ENCODE measurements at places on chromosomes 1 and 21.
A peak's percentile ranks its signal among the peaks of the same experiment; 100 is the strongest.

- no peak for DNase-seq
Observed at GRCh38 chr1:1431845-1432273, 3.6 kb upstream of the VWA1 start.

GRCh38 chr1:98914547-98914946 is 90.1 kb downstream of the PLPPR5 start:
- no peak for DNase-seq

GRCh38 chr1:77571642-77572041 is 110.8 kb downstream of the ZZZ3 start:
- DNase-seq, result no peak

DNA sequence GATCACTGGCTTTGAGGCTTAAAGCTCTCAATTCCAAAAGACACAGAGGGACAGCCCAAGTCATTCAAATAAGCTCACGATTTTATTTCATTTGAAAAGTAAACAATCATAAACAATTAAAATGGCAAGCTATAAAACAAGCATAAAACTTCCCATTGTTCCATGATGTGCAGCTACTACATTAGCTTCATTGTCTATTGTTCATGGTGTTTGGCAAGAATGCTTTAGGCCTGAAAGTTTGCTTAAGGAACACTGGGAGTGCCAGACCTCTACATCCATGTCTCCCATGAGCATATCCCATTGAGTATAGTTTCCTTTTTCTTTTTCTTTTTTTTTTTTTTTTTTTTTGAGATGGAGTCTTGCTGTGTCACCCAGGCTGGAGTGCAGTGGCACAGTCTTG is 286.1 kb upstream of the ESRRG start:
- no peak for DNase-seq

- DNase-seq, result no peak
Observed at GRCh38 chr21:45534636-45535331, 7.5 kb downstream of the SLC19A1 start.

DNA sequence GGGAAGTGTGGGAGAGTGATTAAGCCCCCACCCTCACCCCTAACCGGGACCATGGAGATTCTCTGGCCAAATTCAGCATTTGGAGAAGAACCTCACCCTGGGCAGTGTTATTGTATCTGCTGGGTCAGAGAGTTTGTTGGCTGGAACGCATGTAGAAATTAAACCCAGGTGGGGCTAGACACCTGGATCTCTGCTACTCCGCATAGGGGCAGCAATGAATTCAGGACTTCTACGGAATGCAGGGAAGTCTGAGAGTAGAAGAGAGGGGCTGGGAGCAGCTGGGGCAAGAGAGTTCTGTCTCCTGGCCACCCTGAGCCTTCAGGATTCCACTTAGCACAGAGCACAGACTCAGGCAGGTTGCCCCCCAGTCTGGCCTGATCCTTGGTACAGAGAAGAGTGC is 3.6 kb upstream of the CRABP2 start:
- peak; percentile 35 for DNase-seq

DNA sequence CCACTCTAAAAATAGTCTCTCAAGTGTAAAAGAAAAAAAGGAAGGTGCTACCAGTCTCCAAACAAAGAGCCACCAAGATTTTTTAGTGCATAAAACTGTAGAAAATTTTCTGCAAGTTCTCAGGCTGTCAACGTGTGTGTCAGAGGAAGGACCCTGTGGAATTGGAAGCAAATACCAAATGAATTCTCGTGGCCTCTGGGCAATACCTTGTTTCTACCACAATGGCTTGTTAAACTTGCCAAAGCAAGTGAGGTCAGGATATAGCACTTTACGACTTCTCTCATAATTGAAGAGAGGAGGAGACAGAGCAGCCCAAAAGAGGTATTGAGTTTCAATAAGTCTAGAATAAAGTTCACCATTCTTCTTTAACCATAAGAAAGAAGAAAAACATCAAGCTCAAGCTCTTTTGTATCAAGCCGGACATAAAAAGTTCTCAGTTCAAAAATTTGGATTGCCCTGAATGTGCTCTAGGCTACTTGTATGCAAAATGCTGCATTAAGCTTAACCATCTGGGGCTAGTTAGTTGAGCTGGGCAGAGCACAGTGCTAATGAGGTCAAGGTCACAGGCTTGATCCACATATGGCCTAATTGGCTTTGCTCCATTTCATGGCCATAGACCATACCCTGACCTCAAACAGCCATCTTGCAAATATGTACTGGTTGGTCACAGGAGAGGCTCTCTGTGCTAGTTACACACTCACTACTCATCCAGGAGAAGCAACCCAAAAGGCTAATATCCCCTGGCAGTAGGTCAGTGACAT is 60.5 kb downstream of the TBX15 start:
- DNase-seq, result no peak

GRCh38 chr1:88961081-88961480 is 31.3 kb downstream of the KYAT3 start:
- no peak for DNase-seq

- no peak for DNase-seq
Observed at GRCh38 chr1:110617589-110617988, 11.4 kb upstream of the KCNA2 start.

- DNase-seq, result no peak
Observed at GRCh38 chr1:61782771-61783170, 40.5 kb downstream of the PATJ start.

- no peak for DNase-seq
Observed at GRCh38 chr21:20949884-20950283, 48.3 kb upstream of the NCAM2 start.

DNA sequence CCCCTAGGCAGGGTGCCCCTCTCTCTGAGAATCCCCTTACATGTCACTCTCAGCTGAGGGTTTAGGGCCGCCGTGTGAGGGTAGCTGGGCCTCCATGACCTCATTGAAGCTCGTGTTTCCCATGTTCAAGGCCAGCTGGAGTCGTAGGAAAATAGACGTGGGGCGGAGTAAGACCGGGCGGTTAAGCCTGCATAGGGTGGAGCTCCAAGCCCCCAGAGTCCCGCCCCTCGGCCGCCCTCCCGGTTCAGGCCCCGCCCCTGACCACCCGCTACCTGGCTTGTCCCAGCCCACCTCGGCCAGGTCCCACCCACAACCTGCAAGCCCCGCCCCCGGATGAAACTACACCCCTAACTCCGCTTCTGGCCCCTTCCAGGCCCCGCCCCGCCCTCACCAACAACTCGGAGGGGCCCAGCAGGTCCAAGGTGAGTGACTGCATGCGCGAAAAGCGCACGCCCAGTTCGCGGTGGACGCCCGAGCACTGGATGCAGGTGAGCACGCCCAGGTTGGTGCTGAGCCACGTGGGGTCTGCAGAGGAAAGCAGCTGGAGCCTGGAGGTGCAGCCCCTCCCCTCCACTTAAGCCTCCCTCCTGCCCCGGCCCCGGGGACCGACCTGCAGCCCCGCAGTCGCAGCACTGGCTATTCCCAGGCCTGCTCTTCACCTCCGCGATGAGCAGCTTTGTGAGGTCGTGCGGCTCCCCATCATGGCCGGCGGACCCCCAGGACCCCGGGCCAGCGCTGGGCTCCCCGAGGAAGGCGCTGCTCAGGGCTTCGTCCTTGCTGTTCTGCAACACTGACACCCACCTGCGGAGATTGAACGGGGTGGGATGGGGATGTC is 12.2 kb upstream of the TCEA3 start:
- DNase-seq, result no peak

GRCh38 chr21:17523007-17523451 is 10.2 kb downstream of the CXADR start:
- DNase-seq, result no peak

- no peak for DNase-seq
Observed at GRCh38 chr1:159743651-159744410, 29.4 kb upstream of the CRP start.

GRCh38 chr1:98386675-98387440 is 274.7 kb upstream of the SNX7 start:
- DNase-seq, result no peak

DNA sequence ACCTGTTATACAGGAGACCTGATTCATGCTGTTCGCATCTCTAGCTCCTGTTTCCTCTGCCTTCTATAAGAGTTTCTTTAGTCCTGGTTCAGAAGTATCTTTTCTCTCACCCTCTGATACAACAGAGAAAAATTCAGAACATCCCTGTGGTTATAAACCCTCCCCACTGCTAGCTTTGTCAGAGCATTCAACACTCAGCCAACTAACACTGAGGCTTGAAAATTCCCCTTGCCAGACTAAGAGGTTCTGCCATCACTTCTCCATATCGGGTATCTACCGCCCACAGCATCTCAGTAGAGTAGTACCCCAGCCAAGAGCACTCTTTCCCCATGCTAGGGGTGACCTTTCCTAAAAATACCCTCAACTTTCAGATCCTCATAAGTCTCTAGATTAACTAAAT is 19.6 kb upstream of the PIK3R3 start:
- peak; percentile 83 for DNase-seq

- DNase-seq, result no peak
Observed at GRCh38 chr1:221430152-221430960, 311.5 kb downstream of the DUSP10 start.

GRCh38 chr21:36985751-36986594 is 19.5 kb upstream of the HLCS start:
- no peak for DNase-seq

DNA sequence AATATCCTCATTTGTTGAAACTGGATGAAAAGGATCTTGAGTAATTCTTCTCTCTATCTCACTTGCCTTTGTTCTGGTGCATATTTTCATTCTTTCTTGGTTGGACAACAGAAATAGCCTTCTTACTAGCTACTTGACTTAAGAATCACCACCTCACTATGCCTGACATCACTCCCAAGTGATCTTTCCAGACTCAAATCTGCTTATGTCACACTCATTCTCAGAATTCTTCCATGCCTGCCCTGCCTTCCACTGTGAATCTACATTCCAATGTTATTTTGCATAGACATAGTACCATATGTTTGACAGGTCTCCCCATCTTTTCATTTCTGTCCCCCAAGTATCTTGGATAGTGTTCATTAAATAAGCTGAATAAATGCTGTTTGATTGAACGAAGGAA is 78.5 kb upstream of the DPYD start:
- peak; percentile 91 for DNase-seq

DNA sequence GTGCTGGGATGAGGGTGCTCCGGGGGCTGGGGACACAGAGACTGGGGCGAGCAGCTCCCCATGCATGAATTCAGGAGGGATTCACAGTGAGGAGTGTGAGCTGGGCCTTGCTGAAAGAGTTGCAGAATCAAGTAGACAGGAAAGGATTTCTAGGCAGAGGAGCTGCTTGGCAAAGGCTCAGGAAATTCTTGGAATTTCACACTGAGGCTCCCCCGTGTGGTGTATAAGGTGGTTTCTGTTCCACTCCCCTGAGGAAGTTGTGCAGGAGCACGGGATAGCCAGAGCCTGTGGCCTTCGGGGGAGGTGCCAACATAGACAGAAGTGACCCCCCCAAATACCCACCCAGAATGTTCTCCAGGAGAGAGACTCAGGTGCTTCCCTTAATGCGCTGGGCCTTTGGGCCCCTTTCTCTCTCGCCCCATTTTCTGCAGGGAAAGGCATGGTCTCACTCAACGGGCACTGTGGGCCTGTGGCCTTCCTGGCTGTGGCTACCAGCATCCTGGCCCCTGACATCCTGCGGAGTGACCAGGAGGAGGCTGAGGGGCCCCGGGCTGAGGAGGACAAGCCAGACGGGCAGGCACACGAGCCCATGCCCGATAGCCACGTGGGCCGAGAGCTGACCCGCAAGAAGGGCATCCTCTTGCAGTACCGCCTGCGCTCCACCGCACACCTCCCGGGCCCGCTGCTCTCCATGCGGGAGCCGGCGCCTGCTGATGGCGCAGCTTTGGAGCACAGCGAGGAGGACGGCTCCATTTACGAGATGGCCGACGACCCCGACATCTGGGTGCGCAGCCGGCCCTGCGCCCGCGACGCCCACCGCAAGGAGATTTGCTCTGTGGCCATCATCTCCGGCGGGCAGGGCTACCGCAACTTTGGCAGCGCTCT is 58.5 kb upstream of the ACTL8 start:
- peak; percentile 67 for DNase-seq

DNA sequence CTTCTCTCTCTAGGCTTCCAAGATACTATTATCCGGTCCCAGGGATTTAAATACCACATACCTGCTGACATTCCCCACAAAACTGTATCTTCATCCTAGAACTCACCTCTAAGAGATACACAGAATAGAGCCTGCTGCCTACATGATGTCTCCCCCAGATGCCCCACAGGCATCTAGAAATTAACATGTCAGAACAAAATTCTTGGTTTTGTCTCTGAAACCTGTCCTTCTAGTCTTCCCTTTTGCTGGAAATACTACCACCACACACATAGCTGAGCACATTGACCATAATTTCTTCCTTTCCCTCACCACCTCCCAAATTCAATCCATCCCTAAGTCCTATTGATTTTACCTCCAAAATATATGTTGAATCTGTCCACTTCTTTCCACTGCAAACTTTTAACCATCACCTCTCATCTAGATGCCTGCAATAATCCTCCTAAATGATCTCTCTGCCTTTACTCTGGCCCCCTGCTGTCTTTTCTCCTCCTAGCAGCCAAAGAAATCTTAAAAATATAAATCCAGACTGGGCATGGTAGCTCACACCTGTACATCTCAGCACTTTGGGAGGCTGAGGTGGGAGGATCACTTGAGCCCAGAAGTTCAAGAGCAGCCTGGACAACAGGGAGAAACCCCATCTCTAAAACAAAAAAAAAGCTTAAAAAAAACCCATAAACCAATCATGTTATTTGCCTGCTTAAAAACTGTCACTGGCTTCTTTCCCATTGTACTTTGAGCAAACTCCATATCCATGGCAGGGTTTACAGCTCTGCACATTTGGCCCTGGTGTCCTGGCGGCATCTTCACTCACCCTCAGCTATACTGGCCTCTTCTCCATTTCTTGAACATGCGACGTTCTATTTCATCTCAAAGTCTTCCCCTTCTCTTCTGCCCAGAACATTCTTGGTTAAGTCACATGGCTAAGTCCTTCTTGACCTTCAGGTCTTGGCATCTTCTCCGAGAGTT is 6.2 kb upstream of the FAM76A start:
- DNase-seq, result peak; percentile 44

DNA sequence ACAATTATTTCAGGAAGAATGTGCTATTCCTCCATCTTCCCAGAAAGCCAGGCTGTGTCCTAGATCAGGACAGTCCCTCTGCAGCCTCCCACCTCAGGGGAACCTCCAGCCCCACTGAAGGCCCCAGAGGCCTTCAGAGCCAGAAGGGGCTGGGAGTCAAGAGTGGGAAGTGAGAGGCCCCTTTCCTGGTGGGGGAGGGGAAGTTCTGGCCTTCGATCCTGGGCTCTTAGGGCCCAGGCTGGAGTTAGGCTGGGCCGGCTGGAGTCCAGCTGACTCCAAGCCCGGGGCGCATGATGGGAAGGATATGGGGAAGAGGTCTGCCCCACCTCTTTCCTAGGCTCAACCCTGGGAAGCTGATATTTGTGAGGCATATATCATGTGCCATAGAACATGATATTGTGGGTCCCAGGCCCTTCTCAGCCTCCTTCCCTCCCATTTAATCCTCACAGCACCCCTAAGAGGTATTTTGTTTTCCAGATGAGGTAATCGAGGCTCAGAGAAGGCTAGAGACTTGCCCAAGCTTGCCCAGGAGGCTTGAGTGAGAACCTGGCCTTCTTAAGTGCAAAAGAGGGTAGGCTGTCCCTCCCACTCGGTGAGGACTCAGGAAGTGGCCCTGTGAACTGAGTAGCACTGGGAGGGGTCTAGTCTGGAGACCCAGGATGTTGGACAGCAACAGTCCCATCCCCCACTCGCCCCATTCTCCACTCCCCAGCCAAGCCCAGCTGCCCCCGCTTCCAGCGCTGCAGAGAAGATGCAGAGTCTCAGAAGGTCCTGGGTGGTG is 18.6 kb upstream of the HSPG2 start:
- DNase-seq, result no peak

GRCh38 chr1:58305622-58306021 is 240.9 kb downstream of the OMA1 start:
- DNase-seq, result no peak

- DNase-seq, result no peak
Observed at GRCh38 chr1:206922524-206922923, 783 bp upstream of the FCMR start.

GRCh38 chr1:11447903-11448302 is 31.1 kb upstream of the DISP3 start:
- DNase-seq, result no peak

All from GM23248 (cell line).